ENCODE measurements at places on chromosomes 1 and 21.

GRCh38 chr1:211616231-211616964 lies 37.4 kb upstream of the SLC30A1 start:
- no peak for DNase-seq

- no peak for DNase-seq
These were observed 50.3 kb downstream of the FCER1A start for GRCh38 chr1:159352436-159352835.

DNA sequence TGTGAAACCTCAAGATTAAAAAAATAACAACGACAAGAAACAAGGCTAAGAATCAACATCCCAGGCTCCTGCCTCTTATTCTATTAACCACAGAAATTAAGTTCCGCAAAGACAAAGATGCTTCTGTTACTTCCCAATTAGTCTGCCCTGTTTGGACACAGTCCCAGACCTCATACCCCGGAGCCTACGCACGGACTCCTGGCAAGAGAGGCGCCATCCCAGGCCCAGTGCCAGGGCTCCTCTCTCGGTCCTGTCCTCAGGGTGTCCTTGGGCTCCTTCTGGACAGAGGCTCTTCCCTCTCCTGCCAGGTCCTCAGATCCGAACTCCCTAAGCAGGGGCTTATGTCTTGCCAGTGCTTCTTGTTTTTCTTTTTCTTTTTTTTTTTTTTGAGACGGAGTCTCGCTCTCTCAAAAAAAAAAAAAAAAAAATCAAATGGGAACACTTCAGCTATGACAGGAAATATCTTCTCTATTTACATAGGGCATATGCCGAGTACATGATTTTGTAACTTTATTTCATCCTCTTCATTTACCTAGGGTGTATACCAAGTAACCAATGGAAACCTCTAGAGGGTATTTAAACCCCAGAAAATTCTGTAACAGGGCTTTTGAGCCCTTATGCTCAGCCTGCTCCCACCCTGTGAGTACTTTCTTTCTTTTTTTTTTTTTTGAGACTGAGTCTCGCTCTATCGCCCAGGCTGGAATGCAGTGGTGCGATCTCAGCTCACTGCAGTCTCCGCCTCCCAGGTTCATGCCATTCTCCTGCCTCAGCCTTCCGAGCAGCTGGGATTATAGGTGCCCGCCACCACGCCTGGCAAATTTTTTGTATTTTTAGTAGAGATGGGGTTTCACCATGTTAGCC lies 11.7 kb upstream of the ENO1 start:
- DNase-seq = peak; percentile 47

- no peak for DNase-seq
These were observed 14.4 kb upstream of the DIPK1A start for GRCh38 chr1:92975551-92976232.

DNA sequence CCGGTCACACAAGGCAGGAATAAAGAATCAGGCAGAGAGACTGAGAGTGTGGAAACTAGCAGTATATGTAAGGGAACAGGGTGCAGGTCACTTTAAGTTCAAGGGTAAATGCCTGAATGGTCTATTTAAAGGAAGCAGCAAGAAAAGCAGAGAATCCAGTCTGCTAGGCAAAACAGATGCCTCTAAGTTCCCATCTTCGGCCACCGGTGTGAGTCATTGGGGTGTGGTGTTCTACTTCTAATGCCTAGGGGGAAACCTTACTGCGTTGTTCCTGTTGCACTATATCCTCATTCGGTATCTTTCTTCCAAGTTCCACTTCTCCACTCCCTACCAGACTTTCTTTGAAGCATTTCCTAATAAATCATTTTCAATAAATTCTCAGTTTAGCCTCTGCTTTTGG lies 259.9 kb downstream of the HHIPL2 start:
- DNase-seq = no peak

- DNase-seq = no peak
These were observed 8.3 kb upstream of the MAP3K21 start for GRCh38 chr1:233319272-233319671.

All from DMS 273 treated with DMSO at 0.1 percent for 48 hours (cell line).